ENCODE measurements at places on chromosomes 12 and 14. TPM values are rescaled to one million over a fixed set of nuclear protein-coding genes. Genes with fewer than 3 reads are reported as not detected.

PTGES3 gene
- total RNA-seq = 100.0 TPM

DNA sequence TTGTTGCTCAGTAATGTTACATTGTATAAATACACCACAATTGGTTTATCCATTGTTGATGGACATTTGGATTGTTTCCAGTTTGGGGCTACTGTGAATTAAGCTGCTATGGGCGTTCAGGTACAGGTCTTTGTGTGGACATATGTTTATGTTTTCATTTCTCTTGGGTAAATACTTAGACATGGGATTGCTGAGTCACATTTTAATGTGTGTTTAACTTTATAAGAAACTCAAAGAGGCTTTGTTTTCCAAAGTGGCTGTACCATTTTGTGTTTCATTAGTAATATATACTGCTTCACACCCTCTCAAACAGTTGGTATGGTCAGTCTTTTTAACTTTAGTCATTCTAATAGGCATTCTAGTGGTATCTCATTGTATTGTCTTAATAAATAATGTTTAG is 225.0 kb downstream of the SPTSSA start:
- no peaks in the 10 kb centered on the region for H3K4me1 ChIP-seq
- DNase-seq = no peak
- H3K27me3 ChIP-seq = no peaks in the 10 kb centered on the region
- H3K4me3 ChIP-seq = no peak overlapping the region
- H3K36me3 ChIP-seq = no peaks in the 10 kb centered on the region

DNA sequence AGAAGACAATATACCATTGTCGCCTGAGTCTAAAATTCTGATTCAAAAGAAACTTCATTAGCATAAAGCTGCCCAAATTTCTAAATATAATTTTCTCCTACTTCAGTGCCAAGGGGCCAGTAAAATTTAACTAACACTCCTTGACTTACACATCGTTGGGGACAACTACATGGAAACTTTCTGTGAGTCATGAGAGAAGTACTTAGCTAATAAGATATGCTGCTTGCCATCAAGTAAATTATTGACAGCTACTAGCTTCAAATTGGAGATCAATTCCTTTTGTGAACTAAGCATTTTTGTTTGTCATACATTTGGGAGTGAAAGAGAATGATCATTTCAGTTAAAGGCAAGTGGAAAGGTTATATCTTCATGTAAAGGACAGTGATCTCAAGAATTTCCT is 373.3 kb downstream of the MDGA2 start:
- no peak overlapping the region for H3K27ac ChIP-seq
- H3K27me3 ChIP-seq = no peaks in the 10 kb centered on the region
- no peaks in the 10 kb centered on the region for H3K4me1 ChIP-seq
- no peaks in the 10 kb centered on the region for H3K36me3 ChIP-seq

- peak overlapping the region; percentile 32 for H3K27ac ChIP-seq
- DNase-seq = no peak
- no peaks in the 10 kb centered on the region for H3K4me1 ChIP-seq
- H3K36me3 ChIP-seq = no peaks in the 10 kb centered on the region
These were observed 2.5 kb downstream of the PTPN6 start for GRCh38 chr12:6953442-6954315.

DNA sequence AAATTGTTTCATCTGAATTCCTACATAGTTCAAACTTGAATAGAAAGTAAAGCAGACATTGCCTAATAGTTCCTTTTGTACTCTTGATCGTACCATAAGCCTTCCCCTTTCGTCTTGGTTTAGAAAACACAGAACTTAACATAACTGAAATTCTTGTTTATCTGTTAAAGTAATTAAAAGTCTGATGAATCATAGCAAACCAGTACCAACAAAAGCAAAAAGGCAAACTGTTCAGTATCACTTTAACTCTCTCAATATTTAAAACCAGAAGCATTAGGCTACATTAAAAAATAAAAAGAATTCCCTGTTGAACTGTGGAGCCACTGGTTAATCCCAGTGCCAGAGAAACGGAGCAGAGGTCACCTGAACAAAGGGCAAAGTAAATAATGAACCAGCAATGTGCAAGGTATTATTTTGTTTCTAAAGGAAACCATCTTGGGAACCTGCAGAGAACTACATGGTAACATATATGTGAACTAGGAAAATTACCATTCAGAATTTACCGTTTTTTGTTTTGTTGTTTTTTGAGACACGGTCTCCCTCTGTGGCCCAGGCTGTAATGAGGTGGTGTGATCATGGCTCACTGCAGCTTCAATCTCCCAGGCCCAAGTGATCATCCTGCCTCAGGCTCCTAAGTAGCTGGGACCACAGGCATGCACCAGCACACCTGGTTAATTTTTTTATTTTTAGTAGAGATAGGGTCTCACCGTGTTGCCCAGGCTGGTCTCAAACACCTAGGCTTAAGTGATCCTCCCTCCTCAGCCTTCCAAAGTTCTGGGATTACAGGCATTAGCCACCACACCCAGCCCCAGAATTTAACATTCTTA is 17.1 kb upstream of the HIGD1C start:
- no peaks in the 10 kb centered on the region for H3K27me3 ChIP-seq
- DNase-seq = no peak
- peaks cover 23% of the 10 kb centered on the region for H3K36me3 ChIP-seq
- peak overlapping the region; percentile 58 for H3K27ac ChIP-seq
- no peak overlapping the region for H3K4me3 ChIP-seq

GRCh38 chr12:122029620-122030423 is 8.1 kb downstream of the BCL7A start:
- H3K4me1 ChIP-seq = peaks cover 31% of the 10 kb centered on the region
- no peaks in the 10 kb centered on the region for H3K36me3 ChIP-seq
- H3K27me3 ChIP-seq = no peaks in the 10 kb centered on the region
- peak overlapping the region; percentile 81 for H3K27ac ChIP-seq
- no peak overlapping the region for H3K4me3 ChIP-seq

DNA sequence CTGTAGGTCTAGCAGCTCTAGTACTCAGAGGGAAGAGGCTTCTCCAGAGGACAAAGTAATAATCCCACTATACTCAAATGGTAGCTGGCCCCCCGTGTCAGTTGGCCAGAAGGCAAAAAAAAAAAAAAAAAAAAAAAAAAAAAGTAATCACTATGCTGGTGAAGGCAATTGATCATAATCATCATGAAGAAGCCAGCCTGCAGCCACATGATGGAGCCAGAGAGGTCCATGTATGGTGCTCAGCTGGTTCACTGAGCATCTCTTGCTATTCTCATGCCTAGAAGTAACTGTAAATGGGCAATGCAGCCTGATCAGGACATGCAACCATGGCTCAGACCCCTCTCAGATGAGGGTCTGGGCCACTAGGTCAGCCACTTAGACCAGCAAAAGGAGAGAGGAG is 378.8 kb downstream of the MED13L start:
- H3K36me3 ChIP-seq = no peaks in the 10 kb centered on the region
- H3K27me3 ChIP-seq = peaks cover under 1% of the 10 kb centered on the region
- no peak overlapping the region for H3K4me3 ChIP-seq
- H3K4me1 ChIP-seq = no peaks in the 10 kb centered on the region
- DNase-seq = no peak
- H3K27ac ChIP-seq = no peak overlapping the region

GRCh38 chr12:43586646-43587245 is 34.7 kb upstream of the ADAMTS20 start:
- H3K27me3 ChIP-seq = no peaks in the 10 kb centered on the region
- no peak overlapping the region for H3K27ac ChIP-seq
- H3K4me1 ChIP-seq = no peaks in the 10 kb centered on the region
- no peak for DNase-seq
- no peaks in the 10 kb centered on the region for H3K36me3 ChIP-seq

Measured in heart right ventricle (tissue), 16 donors.